CD4-positive, alpha-beta T cell treated with Interleukin-6 at 100 ng/mL for 8 hours (primary cell): ENCODE measurements at places on chromosomes 3 and 15.

DNA sequence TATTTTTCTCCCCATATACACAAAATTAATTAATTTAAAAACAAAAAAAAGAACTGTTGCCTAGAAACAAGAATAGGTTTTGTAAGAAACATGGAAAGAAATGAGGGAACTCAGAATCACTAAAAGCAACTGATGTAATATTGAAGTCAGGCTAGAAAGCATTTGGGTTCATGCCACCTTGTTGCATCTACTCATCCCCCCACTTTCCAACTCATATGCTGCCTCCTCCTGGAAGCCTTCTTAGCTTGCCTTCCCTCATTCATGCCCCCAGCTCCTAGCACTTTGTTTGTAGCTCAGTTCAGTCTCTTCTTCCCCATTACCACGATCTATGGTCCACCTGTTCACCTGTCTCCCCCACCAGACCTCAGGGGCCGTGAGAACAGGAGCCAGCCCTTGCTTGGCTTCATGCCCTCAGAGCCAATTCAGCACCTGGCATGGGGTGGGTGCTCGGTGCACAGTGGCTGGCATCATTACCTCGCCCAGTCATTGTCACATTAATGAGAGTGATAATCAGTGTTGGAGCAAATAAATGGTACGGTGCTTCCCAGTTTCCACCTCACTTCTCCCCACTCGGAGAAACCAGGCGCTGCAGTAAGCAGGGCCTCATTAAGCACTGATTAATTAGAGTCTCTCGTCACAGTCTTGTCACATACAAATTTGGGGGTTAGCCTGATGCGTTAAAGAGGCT lies 62.4 kb upstream of the SLC6A1 start:
- no peak for DNase-seq

DNA sequence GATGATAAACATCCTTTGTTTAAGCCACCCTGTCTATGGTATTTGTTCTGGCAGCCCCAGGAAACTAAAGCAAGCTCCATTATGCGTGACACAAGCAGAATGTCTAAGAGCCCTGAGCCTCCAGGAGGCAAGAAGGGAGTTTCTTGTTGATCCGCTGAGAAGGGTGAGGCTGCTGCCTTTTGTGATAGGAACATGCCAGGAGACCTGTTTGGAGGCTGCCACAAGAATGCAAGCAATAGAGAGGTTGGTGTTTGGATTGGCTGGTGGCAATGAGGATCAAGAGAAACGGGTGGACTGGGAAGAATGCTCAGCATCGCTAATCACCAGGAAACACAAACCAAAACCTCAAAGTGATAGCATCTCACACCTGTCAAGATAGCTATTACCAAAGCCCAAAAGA lies 104.8 kb downstream of the ASB7 start:
- no peak for DNase-seq

- DNase-seq = no peak
Observed at GRCh38 chr3:125213946-125214542, 1.5 kb upstream of the SLC12A8 start.

DNA sequence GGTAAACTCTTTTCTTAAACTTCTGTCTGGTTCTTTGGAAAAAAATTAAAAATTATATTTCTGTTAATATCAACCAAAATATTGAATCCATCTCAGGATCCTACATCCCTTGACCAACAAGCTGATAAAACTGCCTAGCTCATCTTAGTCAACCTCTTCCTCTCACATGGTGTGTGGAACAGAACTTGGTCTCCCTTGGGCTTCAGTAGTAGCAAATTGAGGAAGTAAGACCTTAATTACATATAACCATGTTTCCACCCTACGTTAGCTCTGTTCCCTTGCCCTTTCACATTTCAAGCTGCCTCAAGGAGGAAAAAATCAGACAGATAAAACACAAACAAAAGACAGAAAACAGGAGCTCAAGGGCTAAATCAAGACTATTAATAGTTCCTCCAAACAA lies 116.4 kb downstream of the GREM1 start:
- no peak for DNase-seq

GRCh38 chr15:76993114-76993725 lies 1.7 kb upstream of the PSTPIP1 start:
- DNase-seq = no peak

GRCh38 chr3:157130467-157131251 lies 29.3 kb downstream of the CCNL1 start:
- DNase-seq = peak; percentile 90
